Stimulated activated CD4-positive, alpha-beta T cell treated with anti-CD3 and anti-CD28 coated beads, Interleukin-1b, Interleukin-23, amount 100 ng/mL, for 48 hours (primary cell): ENCODE measurements at places on chromosomes 5 and 9.
A peak's percentile ranks its signal among the peaks of the same experiment; 100 is the strongest.

- DNase-seq, result no peak
These were observed 106.1 kb downstream of the UBAP2 start for GRCh38 chr9:33942471-33943083.

GRCh38 chr5:140631831-140632365 is 1.1 kb downstream of the CD14 start:
- DNase-seq, result peak; percentile 26

DNA sequence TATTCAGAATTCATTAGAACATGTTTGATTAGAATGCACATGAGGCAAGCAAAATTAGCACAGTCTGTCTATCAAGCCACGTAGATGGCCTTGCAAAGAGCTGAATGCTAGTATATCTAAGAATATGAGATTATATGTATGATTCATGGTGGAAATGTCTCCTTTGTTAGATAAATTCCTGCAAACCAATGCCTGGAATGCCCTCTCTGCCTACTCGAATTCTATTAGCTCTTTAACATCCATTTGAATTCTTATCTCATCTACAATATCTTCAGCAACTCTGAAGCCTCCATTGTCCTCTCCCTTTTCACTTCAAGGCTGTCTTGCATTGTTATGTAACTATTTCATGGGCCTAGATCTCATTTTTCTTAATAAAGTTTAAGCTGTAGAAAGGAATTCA is 205.5 kb downstream of the TMC1 start:
- DNase-seq, result no peak

DNA sequence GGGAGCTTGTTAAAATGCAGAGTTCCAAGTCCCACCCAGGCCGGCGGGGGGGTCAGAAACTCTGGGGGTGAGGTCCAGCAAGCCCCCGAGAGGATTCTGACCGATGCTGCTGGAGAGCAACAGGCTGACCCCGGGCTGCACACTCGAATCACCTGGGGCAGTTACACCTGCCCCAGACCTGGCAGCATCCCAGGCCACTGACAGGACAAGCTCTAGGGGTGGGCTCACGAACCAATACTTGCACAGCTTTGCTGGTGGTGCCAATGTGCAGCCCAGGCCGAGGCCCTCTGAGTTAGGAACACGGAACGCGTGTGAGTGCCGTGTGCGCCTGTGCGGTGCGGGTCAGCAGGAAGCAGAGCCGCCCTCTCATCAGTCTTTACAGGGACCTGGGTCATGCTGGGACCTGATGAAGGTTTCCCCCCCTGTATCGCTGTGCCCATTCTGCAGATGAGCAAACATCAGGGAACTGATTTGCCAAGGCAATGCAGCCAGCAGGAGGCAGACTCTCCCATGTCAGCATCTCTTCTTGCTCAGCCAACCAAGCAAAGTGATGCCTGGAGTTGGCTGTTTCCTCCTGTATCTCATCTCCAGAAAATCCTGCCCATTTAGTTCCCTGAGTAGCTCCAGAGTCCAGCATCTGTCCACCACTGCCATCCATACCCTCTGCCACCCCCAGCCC is 16.3 kb downstream of the FAM163B start:
- DNase-seq, result no peak

GRCh38 chr9:37899041-37899440 is 4.9 kb downstream of the SLC25A51 start:
- no peak for DNase-seq

GRCh38 chr5:3139499-3139931 is 388.0 kb upstream of the IRX2 start:
- DNase-seq, result no peak

GRCh38 chr9:105712297-105712696 is 18.0 kb downstream of the TMEM38B start:
- DNase-seq, result no peak

- no peak for DNase-seq
These were observed 18.8 kb downstream of the GLE1 start for GRCh38 chr9:128523199-128523925.

GRCh38 chr9:17342696-17343095 is 207.9 kb downstream of the CNTLN start:
- DNase-seq, result no peak

DNA sequence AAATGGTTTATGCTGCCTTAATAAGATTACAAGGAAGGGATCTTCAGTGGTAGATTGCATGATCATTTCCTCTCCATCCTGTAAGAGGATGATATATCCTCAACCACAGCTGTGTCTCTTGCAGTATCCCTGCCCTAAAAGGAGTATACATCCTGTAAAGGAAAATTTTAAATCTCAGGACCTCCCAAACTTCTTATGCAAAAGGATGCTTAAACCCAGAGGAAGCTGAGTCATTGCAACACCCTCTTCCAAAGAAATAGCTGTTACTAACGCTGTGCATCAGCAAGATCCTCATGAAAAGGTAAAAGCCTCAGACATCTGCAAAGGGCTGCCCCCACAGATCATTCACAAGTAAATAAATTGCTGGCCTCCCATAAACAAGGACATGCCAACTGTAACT is 599.0 kb downstream of the PRELID2 start:
- DNase-seq, result no peak

- peak; percentile 21 for DNase-seq
These were observed 35.7 kb downstream of the EXD3 start for GRCh38 chr9:137387114-137387890.
